ELR (cell line): ENCODE measurements at places on chromosomes 6 and 20.
A peak's percentile ranks its signal among the peaks of the same experiment; 100 is the strongest.

- no peak for DNase-seq
Observed at GRCh38 chr20:61055180-61056010, 196.7 kb upstream of the CDH4 start.

DNA sequence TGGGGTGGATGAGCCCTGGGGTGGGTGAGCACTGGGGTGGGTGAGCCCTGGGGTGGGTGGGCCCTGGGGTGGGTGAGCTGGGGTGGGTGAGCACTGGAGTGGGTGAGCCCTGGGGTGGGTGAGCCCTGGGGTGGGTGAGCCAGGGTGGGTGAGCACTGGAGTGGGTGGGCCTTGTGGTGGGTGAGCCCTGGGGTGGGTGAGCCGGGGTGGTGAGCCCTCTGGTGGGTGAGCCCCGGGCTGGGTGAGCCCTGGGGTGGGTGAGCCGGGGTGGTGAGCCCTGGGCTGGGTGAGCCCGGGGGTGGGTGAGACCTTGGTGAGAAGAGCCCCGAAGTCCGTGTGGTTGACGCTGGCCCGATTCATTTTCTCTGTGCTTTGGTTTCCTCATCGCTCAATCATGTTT is 18.6 kb downstream of the SMOC2 start:
- DNase-seq = no peak

GRCh38 chr6:157561929-157562810 is 181.2 kb downstream of the ZDHHC14 start:
- no peak for DNase-seq

DNA sequence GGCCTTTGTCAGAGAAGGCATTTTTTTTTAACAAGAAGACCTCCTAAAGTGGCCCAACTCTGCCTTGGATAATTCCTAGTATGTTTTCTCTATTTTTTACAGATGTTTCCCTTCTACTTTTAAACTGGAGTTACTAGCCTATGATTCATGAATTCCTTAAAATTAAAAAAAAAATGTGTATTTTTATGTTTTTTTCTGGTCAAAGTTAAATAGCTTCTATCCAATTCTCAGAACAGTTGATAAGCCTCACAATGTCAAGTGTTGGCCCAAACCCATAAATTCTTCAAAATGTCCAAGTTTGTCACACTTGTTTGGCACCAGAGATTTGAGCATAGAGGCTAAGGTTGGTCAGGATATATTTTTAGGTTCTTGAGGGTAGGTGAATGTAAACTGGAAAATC is 64.0 kb downstream of the JAG1 start:
- DNase-seq = no peak

- no peak for DNase-seq
Observed at GRCh38 chr6:167572106-167572505, 247.2 kb downstream of the TTLL2 start.

GRCh38 chr6:85641897-85642773 is 551 bp downstream of the SYNCRIP start:
- DNase-seq = peak; percentile 65

DNA sequence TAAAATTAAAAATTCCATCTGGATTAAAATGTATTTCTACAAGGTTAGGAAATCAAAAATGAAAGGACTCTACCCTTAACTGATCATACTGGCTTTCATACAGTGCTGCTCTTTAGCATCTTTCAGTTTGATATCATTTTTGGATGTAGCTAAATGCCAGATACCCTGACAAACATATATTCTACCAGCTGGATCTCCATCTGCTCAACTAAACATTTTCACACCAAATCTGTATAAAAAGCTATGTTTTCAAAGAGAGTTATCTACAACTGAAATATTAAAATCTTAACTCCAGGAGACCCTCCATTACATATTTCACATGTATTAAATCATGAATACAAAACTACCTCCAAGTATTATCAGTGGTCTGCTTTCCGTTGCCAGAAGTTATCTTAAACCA is 95.7 kb downstream of the EPHA7 start:
- DNase-seq = no peak

DNA sequence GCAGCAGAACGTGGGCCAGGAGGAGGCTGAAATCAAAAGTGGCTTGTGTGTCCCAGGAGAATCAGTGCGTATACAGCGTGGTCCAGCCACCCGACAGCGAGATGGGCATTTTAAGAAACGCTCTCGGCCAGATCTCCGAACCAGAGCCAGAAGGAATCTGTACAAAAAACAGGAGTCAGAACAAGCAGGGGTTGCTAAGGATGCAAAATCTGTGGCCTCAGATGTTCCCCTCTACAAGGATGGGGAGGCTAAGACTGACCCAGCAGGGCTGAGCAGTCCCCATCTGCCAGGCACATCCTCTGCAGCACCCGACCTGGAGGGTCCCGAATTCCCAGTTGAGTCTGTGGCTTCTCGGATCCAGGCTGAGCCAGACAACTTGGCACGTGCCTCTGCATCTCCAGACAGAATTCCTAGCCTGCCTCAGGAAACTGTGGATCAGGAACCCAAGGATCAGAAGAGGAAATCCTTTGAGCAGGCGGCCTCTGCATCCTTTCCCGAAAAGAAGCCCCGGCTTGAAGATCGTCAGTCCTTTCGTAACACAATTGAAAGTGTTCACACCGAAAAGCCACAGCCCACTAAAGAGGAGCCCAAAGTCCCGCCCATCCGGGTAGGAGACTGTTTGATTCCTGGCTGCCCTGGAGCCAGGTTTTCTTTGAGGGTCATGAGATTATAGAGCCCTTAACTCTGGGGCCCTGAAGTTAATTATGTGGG is 75.3 kb downstream of the ASXL1 start:
- no peak for DNase-seq

- DNase-seq = peak; percentile 30
Observed at GRCh38 chr20:33995053-33995831, 1.5 kb downstream of the RALY start.

DNA sequence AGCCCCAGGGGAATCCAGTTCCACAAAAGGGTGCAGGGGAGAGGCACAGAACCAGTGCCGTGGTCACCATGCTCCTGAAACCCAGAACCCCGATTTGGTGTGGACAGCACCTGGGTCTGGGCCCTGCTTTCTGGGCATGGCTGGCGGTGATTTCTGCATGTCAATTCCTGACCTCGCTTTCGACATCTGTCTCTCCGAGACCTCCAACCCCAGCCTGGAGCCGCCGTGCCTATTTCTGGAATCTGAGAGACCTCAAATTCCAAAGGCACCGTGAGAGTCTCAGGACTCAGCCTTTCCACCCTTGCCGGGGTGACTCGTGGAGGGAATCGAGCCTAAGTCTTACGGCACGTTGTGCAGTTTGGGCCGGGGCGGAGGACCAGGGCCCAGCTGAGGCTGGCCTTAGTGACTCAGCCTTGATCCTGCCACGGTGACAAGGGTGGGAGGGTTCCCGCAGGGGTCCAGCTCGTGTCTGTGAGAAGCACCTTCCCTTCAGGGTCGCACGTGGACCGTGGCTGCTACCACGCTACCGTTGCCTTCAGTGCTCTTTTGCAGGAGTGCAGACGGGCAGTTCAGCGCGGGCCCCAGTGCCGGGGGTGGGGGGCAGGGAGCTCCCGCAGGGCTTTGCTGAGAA is 133.7 kb downstream of the PXDC1 start:
- DNase-seq = no peak

DNA sequence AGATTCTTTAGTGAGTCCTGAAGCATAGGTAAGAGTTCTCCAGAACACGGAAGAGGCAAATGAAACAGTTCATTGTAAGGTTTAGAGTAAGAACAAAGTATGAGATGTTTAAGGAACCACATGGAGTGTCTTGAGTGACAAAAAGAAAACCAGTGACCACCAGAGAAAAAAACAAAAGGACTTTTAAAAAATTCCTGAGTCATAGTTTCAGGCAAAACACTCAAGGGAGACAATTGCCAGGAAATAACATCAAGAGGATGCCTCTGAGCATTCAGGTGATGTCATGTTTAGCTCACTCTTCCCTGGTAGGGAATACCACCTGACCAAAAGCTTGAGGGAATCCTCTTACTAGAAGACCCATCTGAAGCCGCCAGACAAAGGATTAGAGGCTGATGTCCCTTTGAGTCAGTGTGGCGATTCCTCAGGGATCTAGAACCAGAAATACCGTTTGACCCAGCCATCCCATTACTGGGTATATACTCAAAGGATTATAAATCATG is 110.3 kb downstream of the COL19A1 start:
- DNase-seq = no peak
